ENCODE measurements at places on chromosomes 3 and 15. TPM values are rescaled to one million over a fixed set of nuclear protein-coding genes. Genes with fewer than 3 reads are reported as not detected.

The ARL8B gene
- 37.7 TPM for total RNA-seq

The UQCC5 gene
- total RNA-seq, result 18.9 TPM

The CLDN16 gene
- total RNA-seq, result 0.31 TPM

DNA sequence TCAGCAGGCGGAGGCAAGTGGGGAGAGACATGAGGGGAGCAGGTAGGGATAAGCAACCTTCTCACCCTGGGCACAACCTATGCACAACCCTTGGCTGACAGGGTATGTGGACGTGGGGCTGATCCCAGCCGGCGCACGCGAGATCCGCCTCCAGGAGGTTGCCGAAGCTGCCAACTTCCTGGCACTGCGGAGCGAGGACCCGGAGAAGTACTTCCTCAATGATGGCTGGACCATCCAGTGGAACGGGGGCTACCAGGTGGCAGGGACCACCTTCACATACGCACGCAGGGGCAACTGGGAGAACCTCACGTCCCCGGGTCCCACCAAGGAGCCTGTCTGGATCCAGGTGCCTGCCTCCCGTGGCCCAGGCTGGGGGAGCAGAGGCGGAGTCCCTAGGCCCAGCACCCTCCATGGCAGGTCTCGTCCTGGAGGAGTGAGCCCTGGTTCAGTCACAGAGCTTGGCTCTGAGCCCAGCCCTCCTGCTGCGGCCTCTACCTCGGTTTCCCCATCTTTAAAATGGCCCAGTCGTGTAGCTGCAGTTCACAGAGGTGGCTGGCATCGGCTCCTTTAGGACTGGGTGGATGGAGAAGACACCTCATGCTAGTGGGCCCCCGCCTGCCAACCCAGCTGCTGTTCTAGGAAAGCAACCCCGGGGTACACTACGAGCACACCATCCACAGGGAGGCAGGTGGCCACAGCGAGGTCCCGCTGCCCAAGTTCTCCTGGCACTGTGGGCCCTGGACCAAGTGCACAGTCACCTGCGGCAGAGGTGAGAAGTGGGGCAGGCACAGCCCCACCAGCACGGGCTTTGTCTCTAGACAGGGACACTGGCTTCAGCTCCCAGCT is 96.0 kb downstream of the TBC1D2B start:
- peaks cover 10% of the 10 kb centered on the region for H3K27me3 ChIP-seq
- no peak overlapping the region for H3K4me3 ChIP-seq
- no peaks in the 10 kb centered on the region for H3K36me3 ChIP-seq

DNA sequence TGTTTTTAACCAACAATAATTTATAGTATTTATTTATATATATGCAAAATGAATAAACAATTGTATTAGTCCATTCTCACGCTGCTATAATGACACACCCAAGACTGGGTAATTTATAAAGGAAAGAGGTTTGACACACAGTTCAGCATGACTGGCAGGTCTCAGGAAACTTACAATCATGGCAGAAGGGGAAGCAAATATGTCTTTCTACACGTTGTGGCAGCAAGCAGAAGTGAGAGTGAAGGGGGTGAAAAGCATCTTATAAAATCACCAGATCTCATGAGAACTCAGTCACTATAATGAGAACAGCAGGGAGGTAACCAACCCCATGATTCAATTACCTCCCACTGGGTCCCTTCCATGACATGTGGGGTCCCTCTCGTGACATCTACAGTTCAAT is 162.8 kb upstream of the SLITRK3 start:
- H3K4me3 ChIP-seq, result no peak overlapping the region
- DNase-seq, result no peak
- no peaks in the 10 kb centered on the region for H3K4me1 ChIP-seq
- no peaks in the 10 kb centered on the region for H3K27me3 ChIP-seq
- H3K36me3 ChIP-seq, result no peaks in the 10 kb centered on the region

DNA sequence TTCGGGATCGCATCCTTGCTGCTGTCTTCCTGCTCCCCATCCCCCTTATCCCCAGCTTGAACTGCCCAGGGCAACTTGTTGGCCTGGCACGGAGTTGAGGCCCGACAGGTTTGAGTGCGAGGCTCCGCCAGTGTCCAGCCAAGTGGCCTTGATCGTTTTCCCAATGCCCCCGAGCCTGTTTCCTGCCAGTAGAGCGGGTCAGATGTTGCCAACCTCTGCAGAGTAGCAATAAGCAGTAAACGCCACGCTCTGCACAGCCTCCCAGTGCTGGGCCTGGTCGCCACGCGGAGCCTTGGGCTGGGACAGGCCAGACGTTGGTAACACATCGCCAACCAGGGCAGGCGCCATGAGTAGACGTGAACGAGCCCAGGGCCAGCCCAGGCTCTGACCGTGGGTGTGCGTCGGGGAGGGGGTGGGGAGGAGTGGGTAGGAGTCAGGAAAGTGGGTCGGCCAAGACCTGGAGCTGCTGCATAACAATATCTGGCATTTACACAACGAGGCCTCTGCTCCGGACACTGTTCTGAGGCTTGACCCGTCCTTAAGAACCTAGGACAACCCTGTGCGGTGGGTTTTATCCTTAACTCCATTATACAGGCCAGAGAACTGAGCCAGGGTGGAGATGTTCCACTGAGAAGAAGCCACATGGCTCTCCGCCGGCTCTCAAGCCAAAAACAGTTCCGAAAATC is 444 bp upstream of the ABHD14A start:
- peaks cover 10% of the 10 kb centered on the region for H3K4me1 ChIP-seq
- no peaks in the 10 kb centered on the region for H3K27me3 ChIP-seq
- H3K4me3 ChIP-seq, result peak overlapping the region; percentile 77
- H3K36me3 ChIP-seq, result no peaks in the 10 kb centered on the region

DNA sequence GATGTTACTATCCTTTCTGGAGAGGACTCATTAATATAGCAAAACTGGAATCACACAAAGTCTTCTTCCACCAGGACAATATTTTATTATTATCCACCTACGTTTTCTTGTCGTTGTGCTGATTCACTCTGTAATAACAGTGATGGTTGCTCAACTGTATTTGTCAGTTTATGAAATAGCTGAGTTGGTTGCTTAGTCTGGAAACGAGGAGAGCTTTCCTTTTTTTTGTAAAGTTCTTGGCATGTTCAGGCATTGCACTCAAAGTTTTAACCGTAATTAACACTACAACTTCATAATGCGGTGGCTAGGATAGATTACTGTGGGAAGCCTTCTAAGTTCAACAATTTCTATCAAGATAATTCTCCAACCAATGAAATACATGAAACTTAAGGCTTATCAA is 131.2 kb downstream of the RAP2B start:
- no peaks in the 10 kb centered on the region for H3K27me3 ChIP-seq
- no peak overlapping the region for H3K4me3 ChIP-seq
- no peak for DNase-seq
- no peaks in the 10 kb centered on the region for H3K4me1 ChIP-seq

Data from progenitor cell of endocrine pancreas (in vitro differentiated cells).